NCI-H226 (cell line): ENCODE measurements at places on chromosomes 11 and 22.
A peak's percentile ranks its signal among the peaks of the same experiment; 100 is the strongest.

DNA sequence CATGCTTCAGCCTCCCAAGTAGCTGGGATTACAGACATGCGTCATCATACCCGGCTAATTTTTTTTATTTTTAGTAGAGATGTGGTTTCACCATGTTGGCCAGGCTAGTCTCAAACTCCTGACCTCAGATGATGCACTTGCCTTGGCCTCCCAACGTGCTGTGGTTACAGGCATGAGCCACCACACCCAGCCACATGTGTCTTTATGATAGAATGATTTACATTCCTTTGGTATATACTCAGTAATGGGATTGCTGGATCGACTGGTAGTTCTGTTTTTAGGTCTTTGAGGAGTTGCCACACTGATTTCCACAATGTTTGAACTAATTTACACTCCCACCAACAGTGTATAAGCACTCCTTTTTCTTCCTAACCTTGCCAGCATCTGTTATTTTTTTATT is 276.2 kb downstream of the METTL15 start:
- peak; percentile 97 for DNase-seq

GRCh38 chr11:119370486-119371046 is 10.9 kb downstream of the USP2 start:
- no peak for DNase-seq

DNA sequence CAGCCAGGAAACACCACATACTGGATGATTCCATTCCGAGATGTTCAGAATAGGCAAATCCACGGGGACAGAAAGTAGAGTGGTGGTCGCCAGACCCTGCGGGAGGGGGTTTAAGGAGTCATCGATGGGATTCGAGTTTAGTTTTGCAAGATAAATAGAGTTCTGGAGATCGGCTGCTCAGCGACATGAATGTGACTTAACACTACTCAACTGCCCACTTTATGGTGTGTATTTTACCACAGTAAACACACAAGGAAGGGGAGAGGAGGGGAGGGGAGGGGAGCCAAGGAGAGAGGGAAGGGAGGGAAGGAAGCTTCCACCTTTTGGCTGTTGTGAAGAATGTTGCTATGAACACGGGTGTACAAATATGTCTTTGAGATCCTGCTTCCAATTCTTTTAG is 10.4 kb upstream of the ARHGAP8 start:
- no peak for DNase-seq

GRCh38 chr22:23119494-23120414 is 22.0 kb downstream of the RSPH14 start:
- no peak for DNase-seq

GRCh38 chr11:105381941-105382340 is 227.9 kb upstream of the GRIA4 start:
- no peak for DNase-seq

DNA sequence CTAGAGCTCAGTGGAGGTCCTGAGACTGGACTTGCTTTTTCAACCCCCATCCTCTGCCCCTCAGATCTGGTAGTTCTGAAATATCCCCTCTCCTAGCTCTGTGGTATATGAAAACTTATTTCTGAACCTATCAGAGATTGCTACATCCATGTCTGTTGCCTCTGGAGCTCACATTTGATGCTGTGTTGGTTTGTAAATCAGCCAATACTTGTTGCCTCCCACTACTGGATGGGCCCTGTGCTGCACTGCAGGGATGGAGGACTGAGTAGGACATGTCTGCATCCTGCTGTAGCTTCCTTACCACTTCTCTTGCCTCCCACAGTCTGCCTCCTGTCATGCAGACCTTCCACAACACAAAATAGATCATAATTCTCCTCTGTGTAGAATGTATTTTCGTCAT is 5.2 kb downstream of the OLFML1 start:
- DNase-seq = peak; percentile 48

- DNase-seq = no peak
Measured at GRCh38 chr11:127733552-127733951, 733.0 kb upstream of the KIRREL3 start.

- DNase-seq = no peak
Measured at GRCh38 chr11:6746086-6746618, 25.6 kb downstream of the OR2AG2 start.

DNA sequence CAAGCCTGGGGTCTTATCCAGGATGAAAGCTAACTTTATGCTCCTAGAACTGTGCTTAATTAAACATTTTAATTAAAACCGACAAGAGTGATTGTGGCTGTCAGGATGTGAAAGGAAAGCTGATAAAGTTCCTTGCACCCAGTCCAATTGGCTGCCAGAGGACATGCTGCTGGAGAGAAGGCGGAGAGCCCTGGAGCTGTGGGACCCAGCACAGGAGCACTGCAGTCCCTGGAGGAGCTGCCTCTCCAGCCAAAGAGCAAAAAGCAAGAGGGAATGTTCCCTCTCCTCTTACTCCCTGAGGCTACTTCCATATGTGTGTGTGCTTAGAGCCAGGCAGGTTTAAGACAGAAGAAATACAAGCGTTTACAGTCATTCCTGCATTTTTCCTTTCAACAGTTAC is 118.6 kb downstream of the OPCML start:
- no peak for DNase-seq

DNA sequence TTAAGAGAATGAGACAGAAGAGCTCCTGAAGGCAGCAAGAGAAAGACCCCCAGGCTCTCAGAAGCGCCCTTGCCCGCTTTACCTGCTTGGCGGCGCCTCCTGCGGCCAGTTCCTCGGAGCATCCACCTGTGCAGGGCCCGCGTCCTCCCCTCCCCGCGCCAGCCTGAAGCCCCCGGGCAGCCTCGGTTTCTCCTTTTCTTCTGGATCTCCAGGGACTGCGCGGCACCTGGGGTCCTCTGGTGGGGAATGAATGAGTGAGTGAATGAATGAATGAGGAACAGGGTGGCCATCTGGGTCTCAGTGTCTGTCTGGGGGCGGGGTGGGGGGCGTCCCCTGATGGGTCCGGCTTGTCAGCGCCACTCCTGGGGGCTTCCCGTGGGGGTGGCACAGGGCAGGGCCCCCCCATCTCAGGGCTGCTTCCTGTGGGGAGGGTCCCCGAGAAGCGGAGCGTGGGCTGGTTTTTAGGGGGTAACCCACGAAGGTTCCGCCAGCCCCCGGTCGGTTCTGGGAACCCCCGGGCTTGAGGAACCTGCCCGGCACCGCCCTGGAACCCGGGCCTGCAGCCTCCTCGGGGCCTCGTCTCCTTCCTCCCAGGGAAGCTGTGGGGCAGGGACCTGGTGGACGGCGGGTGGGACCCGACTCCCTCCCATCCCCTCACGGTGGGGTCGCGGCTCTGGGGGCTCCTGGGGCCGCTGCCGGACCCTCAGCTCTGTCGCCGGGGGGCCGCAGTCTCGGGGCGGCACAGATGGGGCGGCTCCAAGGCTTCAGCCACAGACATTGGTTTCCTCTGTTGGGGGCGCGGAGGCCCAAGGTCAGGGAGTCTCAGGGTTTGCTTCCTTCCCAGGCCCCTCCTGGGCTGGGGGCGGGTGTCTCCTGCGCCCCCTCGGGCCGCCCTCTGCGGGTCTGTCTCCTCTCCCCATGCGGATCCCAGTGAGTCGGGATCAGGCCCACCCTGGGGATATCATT is 8.3 kb upstream of the KRTAP5-7 start:
- no peak for DNase-seq

GRCh38 chr22:32794449-32795213 is 6.9 kb upstream of the TIMP3 start:
- DNase-seq = no peak

GRCh38 chr22:23632178-23632577 is at the start of gene DRICH1:
TSS of gene DRICH1 (minus strand) at chr22:23632321. CDS start at chr22:23632023, 298 bp downstream.
- no peak for DNase-seq

GRCh38 chr11:61851900-61852295 is 23.8 kb downstream of the FADS2 start:
- no peak for DNase-seq

GRCh38 chr11:45252134-45252856 is 33.8 kb downstream of the SYT13 start:
- DNase-seq = no peak

- peak; percentile 87 for DNase-seq
Measured at GRCh38 chr11:110376711-110377324, 52.9 kb upstream of the FDX1 start.

GRCh38 chr11:78802058-78802761 is 227.5 kb upstream of the NARS2 start:
- peak; percentile 67 for DNase-seq

GRCh38 chr11:10497371-10498021 is 42.4 kb downstream of the AMPD3 start:
- no peak for DNase-seq

GRCh38 chr11:69425895-69426544 is 55.4 kb upstream of the LINC01488 start:
- no peak for DNase-seq

DNA sequence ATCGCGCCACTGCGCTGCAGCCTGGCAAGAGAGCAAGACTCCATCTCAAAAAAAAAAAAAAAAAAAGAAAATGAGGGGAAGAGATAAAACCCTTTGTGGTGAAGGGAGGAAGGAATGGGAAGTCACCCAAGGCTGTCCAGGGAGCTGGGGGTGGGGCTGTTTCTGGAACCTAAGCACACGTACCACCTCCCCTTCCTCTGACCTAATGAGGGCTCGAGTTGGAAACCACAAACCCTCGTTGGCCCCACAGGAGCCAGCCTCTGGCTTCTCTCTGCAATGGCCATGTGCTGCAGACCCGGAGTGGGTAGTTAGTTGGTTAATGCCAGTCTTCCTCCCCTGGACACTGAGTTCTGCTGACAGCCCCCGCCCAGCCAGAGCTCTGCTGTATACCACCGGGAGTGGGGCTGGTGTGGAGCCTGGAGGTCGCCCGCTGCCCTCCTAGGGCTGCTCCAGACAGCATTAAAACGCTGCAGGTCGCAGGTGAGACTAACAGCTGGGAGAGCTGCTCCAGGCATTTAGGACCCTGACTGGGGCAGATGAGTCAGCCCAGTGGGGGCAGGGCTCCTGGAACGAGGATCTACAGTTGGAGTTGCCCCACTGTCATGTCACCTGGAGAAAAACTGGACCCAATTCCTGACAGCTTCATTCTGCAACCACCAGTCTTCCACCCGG is at the start of gene LGALS12:
LGALS12 (plus strand) TSS at position 228 of the 672 bp plus-strand sequence; CDS start at position 603, 375 bp downstream.
- peak; percentile 51 for DNase-seq

DNA sequence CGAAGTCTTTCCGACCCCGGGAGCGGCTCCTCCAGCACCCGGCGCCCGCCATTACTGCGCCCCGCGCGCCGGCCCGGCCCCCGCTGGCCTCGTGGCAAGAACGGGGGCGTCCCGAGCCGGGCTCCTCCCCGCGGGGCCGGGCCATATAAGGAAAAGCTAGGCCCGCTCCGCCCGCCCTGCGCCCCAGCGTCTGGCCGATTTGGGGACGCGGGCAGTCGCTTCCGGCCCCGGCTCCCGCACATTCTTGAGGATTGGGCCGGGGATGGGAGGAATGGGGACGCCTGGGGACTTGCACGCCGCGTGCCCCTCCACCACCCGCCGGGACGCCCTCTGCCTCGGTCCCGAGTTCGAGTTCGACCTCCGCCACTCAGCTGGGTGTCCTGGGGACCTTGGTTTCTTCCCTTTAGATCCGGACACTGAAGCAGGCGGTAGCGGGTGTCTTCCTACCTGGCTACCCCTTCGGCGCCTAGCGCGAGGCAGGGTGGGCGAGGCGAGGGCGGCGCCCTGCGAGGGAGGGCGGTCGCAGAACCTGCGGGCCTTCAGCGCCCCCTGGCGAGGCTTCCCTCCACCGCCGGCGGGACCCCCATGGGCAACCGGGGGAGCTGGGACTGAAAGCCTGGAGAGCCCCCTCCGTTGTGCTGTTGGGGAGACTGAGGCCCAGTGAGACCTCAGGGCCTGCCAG is 3.8 kb downstream of the SMTN start:
- DNase-seq = peak; percentile 63

GRCh38 chr11:128357073-128357472 is 230.3 kb downstream of the ETS1 start:
- no peak for DNase-seq

GRCh38 chr11:35615921-35616900 is 2.0 kb upstream of the FJX1 start:
- peak; percentile 41 for DNase-seq

DNA sequence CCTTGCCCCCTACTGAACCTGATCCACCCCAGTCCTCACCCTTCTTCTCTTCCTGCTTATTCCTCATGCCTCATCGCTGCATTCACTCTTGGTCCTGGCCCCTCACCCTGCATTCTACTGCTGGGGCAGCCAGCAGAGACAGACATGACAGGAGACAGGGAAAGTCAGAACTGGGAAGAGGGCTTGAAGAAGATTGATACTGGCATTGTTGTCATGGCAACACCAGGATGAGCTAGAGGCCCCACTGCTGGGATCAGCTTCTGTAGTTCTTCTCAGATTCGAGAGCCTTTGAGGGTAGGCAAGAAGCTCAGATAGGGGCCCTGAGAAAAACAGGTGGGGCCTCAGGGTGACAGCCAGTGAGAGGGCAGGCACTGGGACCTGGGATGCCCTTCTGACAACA is 264.3 kb downstream of the MIAT start:
- DNase-seq = no peak

DNA sequence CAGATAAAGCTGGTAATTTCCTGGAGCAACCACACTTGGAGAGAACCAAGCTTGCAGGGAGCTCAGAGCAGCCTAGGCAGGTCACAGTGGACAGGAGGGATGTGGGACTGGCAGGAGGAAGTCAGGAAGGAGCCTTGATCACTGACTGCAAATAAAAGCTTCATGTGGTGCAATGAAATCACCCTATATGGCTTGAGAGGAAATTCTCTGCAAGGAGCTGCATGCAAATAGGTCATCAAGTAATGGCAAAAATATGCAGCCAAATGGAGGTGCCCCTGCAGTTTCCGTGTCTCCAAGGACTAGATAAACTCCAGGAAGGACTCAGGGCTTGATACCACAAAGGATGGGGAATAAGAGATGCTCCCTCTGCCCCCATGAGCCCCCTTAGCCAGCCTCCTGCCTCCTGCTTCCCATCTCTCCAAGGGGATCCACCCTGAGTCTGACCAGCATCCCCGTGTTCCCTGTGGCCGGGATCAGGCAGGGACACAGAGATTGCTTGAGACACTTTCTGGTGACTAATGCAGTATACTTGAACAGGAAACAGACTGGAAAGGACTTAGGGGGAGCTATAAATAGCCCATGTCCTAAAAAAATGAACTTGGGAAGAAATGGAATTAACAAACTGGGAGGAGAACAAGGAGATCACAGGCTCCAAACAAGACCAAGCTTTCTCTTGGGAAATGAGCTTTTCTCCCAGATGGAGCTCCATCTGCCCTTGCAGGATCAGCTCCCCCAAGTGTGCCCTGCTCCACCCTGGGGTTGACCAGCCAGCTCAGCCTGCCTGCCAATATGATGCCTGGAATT is 23.9 kb upstream of the MICAL2 start:
- peak; percentile 86 for DNase-seq

DNA sequence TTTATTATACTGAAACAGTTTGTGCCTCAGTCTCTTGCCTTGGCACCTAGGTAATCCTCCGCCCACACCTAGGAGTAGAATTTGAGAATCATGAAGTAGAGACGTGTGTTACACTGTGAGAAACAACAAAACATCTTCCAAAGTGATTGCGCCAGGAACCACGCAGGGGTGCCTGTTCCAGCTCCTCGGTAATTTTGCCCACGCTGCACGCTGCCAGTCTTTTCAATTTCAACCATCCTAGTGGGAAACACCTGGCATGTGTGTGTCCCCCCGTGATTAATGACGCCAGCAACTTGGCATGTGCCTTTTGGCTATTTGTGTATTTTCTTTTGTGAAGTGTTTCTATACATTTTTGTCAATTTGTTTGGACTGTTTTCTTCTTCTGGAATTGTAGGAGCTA is 919.1 kb downstream of the BRD1 start:
- DNase-seq = no peak

- DNase-seq = no peak
Measured at GRCh38 chr11:105701098-105701497, 91.2 kb downstream of the GRIA4 start.
